ENCODE measurements at places on chromosomes 11 and 22. TPM values are rescaled to one million over a fixed set of nuclear protein-coding genes. Genes with fewer than 3 reads are reported as not detected.

WNT11 gene
- total RNA-seq: 0.51 TPM

NDUFC2 gene
- 60.9 TPM for total RNA-seq

KDM4D gene
- total RNA-seq: 0.50 TPM

RBFOX2 gene
- 127 TPM for total RNA-seq

TRPC6 gene
- total RNA-seq: 1.5 TPM

ALKBH3 gene
- 31.6 TPM for total RNA-seq

OR1S1 gene
- not detected for total RNA-seq

FAM180B gene
- not detected for total RNA-seq

NLRP14 gene
- 0.17 TPM for total RNA-seq

HSCB gene
- 19.3 TPM for total RNA-seq

POU2AF1 gene
- total RNA-seq: not detected

PTPRCAP gene
- under 0.01 TPM for total RNA-seq

APOL5 gene
- total RNA-seq: not detected

DNA sequence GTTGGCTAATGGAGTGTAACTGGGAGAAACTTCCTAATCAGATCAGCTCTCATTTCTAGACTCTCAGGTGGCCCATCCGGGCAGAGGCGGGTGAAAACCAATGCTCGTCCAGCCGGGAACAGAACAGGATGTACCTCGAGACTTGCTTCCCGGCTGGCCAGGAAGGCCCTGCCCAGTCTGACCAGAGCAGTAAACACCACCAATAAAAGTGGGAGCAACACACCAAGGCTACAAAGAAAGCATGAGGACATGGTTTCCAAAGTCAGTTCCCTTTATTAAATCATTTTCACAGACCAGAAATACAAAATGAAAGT is 940 bp upstream of the TNKS1BP1 start:
- no peak for DNase-seq

GRCh38 chr11:17207317-17208256 is at the start of gene PIK3C2A:
PIK3C2A (minus strand) TSS chr11:17207986; CDS start chr11:17169741, 38,245 bp downstream.
- peak; percentile 91 for DNase-seq

GRCh38 chr11:8998017-8998416 is 5.8 kb downstream of the NRIP3 start:
- no peak for DNase-seq

DNA sequence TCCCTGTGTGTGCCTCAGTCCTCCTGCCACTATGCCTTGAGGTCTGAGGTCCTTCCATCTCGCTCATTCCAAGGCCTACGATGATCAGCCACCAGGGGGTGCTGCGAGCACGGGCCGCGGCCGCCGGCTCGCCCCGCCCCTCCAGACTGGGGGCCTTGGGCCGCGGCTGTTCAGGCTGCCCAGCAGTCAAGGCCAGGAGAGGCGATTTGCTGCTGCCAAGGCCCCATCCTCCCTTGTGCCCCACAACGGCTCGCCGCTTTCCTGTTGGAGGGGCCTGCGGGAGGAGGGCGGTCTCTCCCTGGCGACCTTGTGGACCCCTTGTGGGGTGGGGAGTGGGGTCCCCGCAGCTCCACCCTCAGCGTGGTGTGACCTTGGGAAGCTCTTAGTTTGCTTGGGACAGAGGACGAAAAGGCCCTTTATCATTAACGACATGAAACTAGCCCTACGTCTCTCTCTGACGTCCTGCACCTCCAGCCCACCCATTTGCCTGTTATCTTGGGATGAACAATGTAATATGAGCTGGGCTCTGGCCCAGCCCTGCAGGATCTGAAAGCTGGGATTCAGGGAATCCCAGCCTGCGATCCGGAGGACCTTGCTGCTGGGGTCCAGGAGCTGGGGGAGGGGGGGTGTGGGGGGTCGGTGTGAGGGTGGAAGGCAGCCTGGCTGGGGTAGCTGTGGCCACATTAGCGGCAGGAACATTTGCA is 5.3 kb upstream of the GALR3 start:
- DNase-seq: peak; percentile 76

- DNase-seq: no peak
Measured at GRCh38 chr11:115916608-115917007, 412.4 kb upstream of the CADM1 start.

DNA sequence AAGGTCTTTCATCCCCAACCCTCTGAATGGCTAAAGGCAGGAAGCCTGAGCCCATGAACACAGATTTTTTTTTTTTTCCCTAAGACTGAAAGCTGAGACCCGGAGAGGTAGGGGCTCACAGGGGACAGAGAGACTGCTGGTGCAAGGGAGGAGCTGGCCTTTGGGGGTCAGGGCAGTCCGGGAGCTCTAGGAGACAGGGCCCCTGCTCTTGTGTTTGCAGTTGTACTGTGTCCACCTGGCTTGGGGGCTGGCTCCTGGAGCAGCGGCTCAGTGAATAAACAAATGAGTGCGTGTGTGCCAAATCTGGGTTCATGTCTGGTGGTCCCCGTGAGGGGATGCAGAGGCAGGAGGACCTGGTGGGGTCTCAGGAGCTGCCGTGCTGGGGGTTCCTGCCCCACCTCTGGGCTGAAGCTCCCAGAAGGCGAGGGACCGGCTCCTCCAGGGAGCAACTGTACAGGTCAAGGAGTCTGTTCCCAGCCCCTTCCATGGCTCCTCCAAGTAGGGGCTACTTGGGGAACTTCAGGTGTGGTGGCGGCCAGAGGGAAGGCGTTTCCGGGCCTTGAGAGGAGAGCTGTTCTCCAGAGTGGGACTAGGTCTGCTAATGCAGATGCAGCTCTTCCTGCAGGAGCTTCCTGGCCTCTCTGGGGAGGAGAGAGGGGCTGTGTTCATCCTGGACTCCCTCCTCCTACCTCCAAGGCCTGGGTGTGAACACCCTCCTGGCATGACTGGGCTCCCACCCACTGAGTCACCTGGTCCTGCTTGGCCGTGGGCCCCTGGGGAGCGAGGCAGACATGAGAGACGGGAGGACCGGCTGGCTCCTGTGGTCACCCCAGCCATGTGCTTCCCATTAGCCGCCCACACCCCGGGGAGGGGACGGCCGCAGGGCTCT is 57.6 kb downstream of the FBXO7 start:
- peak; percentile 92 for DNase-seq

GRCh38 chr22:31962387-31963125 is 18.2 kb downstream of the YWHAH start:
- DNase-seq: no peak

DNA sequence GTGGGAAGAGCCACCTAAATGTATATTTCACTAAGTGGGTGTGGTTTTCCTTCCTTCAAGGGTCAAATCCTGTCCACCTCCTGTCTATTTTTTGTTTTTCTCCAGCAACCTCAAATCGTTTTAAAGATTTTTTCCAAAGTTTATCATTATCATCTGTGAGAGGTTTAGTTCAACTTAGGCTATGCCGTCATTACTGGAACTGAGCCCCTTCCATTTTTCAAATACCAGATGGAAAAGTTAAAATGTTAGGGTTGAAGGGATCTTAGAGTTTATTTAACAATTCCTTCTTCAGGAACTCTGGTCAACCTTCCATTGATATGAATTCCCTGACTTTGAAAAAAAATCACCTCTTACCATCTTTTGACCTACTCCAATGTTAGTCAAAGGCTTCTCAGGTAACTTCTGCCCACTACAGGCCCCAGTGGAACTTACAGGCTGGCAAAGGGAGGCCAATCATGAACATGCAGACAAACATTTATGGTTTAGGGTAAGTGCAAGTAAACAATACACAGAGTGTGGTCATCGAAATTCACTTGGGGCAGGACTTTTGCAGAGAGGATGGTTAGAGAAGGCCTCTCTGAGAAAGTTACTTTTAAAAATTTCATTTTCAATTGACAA is 45.2 kb downstream of the SYN3 start:
- no peak for DNase-seq

GRCh38 chr11:118341261-118341660 is 1.2 kb downstream of the CD3D start:
- no peak for DNase-seq

DNA sequence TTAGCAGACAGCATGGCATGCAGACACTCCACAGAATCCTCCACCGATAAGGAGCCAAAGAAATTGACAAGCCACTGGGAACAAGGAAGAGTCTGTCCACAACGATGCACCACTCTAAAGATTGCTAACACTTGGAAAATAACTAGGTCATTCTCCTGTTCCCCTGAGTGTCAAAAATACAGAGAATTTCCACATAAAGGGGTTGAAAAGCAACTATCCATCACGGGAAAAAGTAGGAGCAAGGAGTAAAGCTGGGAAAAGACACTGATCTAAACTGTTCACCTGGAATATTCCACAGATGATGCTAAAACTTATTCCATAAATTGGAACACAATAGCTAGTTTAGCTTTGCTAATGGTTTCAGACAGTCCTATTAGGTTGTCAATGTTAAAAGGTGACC is 47.0 kb upstream of the SLC25A1 start:
- DNase-seq: no peak

DNA sequence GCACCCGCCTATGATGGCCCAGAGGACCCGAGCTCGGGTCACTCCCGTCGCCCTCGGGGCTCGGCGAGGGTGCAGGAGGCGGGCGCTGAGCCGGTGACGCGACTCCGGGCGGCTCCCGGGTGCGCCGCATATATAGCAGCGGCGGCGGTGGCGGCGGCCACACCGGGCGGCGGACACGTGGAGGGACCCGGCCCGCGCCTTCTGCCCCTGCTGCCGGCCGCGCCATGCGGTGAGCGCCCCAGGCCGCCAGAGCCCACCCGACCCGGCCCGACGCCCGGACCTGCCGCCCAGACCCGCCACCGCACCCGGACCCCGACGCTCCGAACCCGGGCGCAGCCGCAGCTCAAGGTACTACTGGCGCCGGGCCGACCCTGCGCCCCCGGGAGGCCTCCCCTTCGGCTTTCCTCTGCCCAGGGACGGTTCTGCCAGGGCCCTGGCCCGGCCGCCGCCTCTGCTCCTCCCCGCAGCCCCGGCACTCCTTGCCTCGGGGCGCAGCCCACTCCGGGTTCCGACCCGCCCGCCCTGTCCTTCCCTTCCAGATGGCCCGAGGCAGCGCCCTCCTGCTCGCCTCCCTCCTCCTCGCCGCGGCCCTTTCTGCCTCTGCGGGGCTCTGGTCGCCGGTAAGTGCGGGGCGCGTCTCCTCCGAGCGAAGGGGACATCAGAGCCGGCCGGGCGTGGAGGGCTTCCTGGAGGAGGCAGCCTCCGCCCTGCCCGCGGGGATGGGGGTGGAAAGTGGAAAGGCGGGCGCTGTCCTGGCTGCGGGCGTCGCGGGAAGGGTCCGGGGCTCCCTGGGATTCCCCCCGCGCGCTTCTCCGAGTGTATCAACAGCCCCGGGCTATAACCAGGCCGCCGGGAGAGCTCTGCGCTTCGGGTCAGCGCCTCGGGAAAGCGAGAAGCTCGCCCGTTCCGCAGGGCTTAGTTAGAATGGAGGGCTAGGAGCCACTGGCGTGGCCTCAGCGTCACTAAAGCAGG is at the start of gene GAL:
TSS of gene GAL (plus strand) at position 160 of the 972 bp plus-strand sequence. CDS start at position 540, 380 bp downstream.
- no peak for DNase-seq

DNA sequence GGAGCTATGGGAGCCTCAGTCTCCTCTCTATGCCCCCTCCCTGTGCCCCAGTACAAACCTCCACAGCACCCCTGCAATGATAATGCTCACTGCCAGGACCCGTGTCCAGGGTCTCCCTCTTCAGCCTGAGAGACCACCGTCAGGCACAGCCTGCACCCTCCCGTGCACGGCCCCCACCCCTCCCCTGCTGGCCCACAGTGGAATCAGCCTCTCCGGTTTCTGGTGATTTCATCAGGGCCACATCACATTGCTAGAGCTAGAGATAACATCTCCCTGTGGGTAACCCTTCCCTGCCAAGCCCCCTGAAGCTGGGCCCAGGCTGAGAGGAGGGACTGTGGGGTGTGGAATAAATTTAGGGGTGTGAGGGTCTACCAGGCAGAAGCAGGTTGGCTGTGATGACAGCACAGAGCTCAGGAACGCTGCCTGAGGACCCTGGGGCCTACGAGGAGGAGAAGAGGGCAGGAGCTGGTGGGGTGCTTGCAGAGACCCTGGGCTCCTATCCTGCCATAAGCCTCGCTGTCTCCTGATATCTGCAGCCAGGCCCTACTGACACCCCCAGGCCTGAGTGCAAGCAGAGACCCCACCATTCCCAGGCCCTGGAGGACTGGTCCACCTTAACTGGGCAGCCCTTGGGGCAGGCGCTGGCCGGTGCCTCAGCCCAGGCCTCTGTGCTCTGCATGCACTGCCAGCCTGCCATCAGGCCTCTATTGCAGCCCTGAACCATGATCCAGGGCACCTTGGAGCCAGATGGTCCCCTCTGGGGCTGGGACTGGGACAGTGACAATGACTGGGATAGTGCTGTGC is at the start of gene KLHDC7B:
TSS of gene KLHDC7B (plus strand) at position 378 of the 804 bp plus-strand sequence. CDS start at position 723, 345 bp downstream.
- DNase-seq: peak; percentile 67

DNA sequence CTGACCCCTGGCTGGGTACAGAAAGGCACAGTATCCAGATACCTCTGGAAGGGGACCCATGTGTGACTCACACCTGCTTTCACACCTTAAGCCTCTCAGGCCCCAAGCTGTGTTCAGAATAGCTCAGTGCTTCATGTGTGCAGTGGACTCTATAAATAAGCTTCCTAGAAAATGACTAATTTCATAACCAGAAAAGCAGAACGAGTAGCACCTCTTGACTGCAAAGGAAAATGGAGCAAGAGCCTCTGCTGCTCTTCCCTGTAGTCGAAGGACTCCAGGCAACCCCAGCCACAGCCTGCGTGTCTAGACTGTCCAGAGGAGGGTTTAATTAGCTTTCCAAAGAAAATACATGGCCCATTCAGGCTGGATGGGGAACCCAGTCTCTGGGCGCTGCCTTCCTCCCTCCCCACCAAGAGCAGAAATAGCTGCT is 23.1 kb downstream of the PTPN5 start:
- no peak for DNase-seq

- peak; percentile 97 for DNase-seq
Measured at GRCh38 chr11:126318574-126319373, 14.9 kb downstream of the DCPS start.

DNA sequence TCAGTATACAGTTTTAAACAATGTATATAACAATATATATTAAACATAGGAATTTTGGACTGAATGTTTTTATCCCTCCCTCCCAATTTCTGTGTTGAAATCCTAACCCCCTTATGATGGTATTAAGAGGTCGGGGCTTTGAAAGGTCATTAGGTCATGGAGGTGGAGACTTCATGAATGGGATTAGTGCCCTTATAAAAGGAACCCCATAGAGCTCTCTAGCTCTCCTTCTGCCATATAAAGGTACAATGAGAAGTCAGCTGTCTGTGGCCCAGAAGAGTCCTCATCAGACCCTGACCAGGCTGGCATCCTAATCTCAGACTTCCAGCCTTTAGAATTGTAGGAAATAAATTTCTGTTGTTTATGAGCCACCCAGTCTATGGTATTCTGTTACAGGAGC is 6.5 kb downstream of the NNMT start:
- DNase-seq: no peak

- DNase-seq: peak; percentile 94
Measured at GRCh38 chr11:126929179-126930061, 71.2 kb downstream of the KIRREL3 start.

- no peak for DNase-seq
Measured at GRCh38 chr11:122141725-122142124, 25.7 kb upstream of the BLID start.
